Adipocyte (in vitro differentiated cells): ENCODE measurements at places on chromosomes 16 and 17.

GRCh38 chr17:48159232-48159631 is 51.7 kb downstream of the SNX11 start:
- no peak for DNase-seq

DNA sequence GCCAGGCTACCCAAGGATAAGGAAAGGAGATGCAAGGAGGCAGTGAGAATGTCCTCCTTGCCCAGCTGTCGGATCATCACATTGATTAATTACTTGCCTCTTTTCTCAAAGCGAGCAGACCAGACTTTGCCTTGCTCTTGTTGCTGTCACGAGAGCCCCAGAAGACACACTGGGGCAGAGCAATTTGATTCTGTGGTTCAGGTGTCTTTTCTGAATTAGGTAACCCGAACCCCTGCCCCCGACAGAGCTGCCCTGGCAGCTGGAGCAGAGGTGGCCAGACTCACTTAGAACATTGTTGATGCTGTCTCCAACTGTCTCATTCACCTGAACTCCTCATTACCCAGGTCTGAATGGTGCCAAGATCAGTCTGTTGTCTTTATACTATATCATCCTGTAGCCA is 34.3 kb downstream of the VAT1L start:
- no peak for DNase-seq

DNA sequence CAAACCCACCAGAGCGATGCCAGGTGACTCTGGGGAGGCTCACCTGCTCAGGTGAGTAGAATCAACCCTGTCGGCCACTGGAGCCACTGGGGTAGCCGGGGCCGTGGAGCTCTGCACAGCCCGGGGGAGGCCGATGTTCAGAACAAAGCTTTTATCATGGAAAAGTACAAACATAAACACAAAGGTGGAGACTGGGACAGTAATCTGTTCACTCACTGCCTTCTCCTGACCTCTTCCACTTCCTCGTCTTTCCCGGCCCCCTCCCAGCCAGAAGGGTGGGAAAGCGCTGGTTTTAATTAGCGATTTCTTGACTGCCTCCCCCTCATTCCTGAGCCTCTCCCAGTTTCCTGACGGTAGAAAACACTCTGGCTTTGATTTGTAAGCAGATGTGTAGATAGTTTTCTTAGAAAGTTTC is 9.8 kb upstream of the TEX19 start:
- peak; percentile 75 for DNase-seq

DNA sequence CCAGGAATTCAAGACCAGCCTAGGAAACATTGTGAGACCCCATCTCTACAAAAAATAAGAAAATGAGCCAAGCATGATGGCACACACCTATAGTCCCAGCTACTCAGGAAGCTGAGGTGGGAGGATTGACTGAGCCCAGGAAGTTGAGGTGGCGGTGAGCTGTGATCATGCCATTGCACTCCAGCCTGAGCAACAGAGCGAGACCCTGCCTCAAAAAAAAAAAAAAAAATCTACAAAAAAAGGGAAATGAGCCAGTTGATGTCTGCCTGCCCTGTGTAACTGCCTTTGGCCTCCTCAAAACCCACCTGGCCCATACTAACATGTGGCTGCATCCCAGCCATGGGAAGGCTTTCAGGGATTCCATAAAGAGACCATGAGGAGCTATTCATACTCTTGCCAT is 4.5 kb downstream of the RANBP10 start:
- DNase-seq = no peak

DNA sequence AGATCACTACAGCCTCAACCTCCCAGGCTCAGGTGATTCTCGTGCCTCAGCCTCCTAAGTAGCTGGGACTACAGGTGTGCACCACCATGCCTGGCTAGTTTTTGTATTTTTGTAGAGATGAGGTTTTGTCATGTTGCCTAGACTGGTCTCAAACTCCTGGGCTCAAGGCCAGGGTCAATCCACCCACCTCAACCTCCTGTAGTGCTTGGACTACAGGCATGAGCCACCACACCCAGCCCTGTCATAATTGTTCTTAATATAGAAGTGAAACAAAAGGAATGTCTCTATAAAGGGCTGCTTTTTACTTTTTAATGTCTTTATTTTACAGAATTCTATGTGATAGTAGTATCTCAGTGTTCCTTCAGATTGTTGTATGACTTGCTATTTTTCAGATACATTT is 345.2 kb upstream of the TBX2 start:
- peak; percentile 17 for DNase-seq

DNA sequence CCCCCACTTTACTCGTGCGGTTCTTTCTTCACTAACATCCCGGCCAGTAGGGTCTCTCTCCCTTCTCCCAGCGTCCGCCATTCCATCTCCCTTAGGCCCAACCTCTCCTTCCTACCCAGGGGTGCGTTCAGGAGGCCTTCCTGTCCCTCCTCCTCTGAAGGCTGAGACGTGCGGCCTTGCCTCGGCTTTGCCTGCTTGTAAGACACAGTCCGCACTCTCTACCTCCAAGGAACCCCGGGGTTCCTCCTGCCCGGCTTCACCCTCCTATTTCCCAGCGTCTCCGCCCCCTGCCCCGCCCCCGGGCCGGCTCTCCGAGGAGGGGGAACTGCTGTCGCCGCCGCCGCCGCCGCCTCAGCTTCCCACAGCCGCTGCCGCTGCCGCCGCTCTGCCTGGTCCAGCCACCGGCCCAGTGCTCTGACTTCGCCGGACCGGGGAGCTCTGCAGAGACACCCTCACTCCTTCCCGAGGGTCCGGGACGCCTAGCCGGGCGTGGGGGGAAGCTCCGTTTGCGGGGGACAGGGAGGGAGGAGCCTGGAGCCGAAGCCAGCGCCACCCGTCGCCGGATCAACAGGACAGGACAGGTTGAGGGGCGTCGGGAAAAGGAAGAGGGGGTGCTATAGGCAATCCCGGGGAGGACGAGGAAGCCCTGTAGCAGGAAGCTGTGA is 1.2 kb upstream of the FGF11 start:
- DNase-seq = peak; percentile 38

DNA sequence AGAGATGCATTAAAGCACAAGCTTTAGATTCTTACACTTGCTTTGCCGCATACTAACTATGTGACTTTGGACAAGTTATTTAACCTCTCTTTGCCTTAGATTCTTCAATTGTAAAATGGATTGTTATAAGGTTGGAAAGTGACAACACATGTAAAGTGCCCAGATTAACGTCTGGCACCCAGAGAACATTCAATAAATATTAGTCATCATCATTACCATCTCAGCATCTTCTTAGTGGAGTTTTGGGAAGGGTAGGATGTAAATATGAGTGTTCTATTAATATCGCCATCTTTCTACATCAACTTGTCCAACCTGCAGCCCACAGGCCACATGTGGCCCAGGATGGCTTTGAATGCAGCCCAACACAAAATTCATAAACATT is 27.4 kb upstream of the FAM20A start:
- no peak for DNase-seq

- DNase-seq = no peak
These were observed 74.3 kb downstream of the KANSL1 start for GRCh38 chr17:46118964-46119363.

DNA sequence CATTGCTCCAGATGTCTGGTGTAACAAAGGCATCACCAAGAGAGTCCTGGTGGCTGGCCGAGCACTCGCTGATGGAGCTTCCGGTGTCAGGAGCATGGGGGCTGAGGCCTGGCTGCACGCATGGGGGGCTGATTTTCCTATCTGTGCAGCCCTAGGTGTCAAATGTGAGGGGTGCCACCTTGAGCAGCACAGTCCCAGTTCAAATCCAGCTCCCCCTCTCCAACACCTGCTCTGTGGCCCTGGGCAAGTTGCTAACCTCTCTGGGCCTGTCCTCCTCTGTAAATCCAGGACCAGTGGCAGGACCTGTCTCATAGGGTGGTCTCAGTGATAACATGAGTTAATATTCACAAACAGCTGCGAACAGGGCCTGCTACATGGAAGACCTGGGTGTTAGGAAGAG is 12.9 kb downstream of the ENPP7 start:
- DNase-seq = no peak

DNA sequence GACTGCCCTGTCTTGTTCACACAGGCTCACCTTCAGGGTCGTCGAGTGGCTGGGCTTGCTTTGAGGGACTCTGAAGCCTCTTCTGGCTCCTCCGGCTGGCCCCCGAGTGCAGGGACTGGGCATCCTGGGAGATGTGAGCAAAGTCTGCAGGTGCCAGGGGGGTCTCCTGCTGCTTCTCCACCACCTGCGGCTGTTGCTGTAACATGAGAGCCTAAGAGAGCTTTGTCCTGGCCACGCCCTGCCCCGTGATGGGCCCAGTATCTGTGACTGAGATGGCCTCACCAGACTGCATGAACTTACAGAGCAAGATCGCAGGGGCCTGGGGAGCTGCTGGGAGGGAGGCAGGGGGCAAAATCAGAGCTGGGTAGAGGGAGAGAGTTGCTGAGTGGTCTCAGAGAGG is 12.5 kb downstream of the ERN2 start:
- no peak for DNase-seq

GRCh38 chr17:21166595-21167210 is 39.9 kb downstream of the DHRS7B start:
- peak; percentile 28 for DNase-seq

- DNase-seq = no peak
These were observed 200.7 kb downstream of the CA10 start for GRCh38 chr17:51957786-51958185.

DNA sequence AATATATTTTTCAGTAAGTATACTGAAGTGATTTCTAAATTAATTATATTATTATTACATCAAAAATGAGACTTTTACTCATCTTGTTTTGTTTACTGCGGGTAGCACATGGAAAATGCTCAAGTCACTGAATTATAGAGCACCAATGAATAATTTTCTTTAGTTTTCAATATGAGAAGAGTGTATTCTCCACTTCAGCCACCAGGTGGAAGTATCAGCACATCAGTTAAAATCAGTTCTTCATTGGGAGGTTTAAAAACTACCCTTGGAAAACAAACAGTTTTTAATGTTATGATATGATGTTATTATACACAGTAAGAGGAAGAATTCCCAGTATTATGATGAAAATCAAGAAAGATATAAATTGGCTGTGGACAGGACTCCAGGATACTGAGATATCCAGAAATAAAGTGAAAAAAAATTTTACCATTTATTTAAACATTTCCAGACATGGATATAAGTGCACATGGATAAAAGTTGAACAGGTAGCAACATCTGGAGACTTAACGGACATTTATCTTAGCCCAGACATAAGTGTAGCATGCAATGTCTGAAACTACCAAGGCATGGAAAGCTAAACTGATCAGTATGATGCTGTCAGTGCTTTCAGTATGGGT is 467.3 kb downstream of the KCNJ2 start:
- peak; percentile 74 for DNase-seq

GRCh38 chr16:27406511-27407128 is 4.6 kb downstream of the IL21R start:
- no peak for DNase-seq

GRCh38 chr17:78588258-78589030 is 11.2 kb upstream of the DNAH17 start:
- DNase-seq = no peak

GRCh38 chr17:12389421-12389820 is 276.3 kb upstream of the MYOCD start:
- DNase-seq = no peak

DNA sequence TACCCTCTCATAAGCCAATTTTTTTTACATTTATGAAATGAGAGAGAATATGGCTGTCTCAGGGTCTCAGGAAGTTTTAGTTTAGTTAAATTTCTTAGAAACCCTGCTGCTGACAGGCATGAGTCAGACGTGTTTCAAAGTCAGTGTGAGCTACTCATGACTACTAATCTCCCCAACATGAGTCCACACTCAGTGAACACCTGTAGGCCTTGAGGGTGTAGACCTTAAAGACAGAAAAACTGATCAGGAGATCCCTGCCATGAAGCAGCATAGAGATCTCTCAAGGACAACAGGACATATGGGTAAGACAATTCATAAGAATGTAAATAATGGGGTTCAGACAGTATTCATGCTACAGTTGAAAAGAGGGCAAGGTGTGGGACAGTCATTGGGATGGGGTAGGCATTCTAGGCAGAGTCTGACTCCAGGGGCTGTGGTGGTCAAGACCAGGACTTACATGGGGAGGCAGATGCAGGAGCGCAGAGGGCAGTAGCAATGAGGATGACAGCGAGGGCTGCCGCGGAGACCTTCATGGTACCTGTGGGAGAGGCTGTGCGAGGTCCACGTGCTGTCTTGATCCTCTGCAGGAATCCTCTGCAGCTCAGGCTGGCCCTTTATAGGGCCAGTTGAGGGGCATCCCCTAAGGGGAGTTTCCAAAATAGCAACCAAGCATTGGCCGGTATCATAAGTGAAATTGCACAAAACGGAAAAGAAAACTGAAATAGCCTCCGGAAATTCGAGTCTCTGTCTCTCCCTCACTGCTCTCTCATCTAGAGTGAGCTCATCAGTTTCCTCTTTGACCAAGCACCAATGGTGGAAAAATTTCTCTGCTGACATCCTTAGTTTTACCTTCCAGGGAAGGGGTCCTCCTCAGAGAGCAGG is at the start of gene CCL5:
CCL5 (minus strand) TSS at position 588 of the 882 bp plus-strand sequence.
- DNase-seq = no peak

GRCh38 chr16:54351171-54351570 is 64.6 kb upstream of the IRX3 start:
- no peak for DNase-seq

DNA sequence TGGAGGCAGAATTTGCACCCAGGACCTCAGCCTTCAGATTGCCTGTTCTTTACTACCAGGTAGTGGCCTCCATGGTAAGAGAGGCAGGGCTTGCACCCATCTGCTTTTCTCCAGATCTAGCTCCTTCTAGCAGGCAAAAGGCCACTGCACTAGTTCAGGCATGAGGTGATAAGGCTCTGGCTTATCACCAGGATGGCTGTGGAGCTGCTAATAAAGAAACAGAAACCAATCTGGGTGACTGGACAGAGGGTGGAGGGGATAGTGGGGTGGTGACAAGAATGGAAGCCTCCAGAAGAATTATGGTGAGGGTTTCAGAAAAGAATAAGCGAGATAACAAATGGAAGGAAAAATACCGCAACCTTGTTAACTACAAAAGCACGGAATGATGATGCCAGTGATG is 15.5 kb upstream of the SUPT4H1 start:
- no peak for DNase-seq

DNA sequence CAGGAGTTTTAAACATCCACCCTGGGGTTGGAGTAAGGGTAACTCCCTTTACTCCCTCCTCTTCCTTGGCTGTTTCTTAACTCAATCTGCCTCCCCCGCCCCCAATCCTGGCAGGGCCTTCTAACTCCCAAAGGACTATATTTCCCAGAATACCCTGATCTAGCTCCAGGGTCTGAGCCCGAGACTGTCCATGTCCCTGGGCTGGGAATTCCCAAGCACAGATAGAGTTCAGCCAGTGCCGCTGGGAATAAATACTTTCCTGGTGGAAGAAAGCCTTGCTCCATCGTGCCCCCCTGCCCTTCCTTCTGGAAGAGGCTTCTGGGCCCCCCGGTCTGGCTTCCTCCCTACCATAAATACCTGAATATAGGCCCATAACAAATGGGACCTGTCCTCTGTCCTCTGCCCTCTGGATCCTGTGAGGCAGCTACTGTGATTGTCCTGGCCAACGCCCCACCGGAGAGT is 10.2 kb downstream of the BAHCC1 start:
- peak; percentile 61 for DNase-seq
